ENCODE measurements at places on chromosomes 7 and 10.
A peak's percentile ranks its signal among the peaks of the same experiment; 100 is the strongest.

GRCh38 chr10:99457813-99458212, 27.4 kb upstream of the GOT1 start:
- DNase-seq = peak; percentile 25

DNA sequence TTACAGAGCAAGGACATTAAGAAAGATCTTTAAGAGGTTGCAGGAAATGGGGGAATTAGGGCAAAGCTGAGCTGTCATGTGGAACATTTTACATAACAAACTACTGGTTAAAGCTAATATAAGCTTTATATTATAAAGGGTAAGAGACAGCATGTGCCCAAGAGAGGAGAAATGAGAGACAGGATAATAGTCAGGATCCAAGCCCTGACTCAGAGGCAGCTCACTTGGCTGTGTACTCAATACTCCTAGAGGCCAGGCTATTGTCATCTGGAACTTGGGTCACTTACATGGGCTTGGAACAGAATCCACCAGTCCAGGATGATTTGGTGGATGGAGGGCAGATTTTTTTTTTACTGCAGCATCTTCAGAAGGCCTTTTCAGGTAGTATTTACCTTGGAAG, 418.6 kb upstream of the ZMIZ1 start:
- no peak for DNase-seq

GRCh38 chr10:30855131-30855530, 176.5 kb downstream of the ZNF438 start:
- no peak for DNase-seq

- DNase-seq = peak; percentile 45
These were observed 10.2 kb upstream of the SDHAF3 start for GRCh38 chr7:97107192-97107800.

- DNase-seq = no peak
These were observed 60.3 kb downstream of the ATOH7 start for GRCh38 chr10:68171539-68172080.

DNA sequence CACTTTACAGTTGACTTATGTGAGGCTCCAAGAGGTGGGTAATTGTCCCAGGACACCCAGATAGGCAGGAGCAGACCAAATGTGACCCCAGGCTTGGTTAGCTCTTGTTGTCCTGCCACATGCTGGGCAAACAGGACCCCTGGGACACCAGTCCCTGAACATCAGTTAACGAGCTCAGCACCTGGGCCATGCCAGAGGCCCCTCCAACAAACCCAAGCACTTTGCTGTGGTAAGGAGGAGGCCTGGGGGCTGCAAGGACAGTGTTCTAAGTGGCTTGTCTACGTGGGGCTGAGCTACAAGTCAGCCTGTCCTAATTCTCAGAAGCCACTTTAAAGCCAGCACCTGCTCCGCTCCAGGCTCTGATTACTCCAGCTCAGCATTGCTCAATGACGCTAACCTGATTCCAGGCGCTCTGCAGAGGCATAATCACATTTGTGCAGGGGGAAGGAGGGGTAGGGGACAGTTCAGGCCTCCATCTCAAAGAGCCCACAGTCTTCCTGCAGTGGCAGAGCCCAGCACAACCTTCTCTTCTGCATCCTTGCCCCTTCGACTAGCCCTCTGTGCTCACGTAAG, 57.2 kb downstream of the DDC start:
- DNase-seq = no peak

DNA sequence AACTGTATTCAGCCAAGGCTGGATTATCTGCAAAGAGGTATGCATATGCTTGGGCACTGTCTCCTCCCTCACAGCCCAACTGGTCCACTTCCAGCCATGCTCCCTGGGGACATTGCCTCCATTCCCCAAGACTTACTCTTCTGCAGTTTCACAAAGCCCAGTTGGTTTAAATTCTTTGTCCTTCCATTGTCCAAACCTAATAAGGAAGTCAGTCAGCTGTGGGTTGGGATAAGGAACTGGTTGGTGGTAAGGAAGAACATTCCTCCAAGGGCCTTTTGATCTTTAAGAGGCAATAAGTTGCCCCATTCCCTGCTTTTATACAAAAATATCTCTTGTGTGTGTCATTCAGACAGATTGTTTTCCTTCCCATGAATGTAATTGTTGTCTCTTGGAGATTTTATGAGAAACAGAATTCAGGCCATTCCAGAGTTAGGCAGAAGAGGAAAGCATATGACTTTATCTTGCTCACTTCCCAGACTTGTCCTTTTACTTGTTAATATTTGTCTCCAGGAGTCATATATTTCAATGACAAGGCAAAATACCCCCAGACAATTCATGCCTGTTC, 673.7 kb downstream of the SUGCT start:
- peak; percentile 97 for DNase-seq

DNA sequence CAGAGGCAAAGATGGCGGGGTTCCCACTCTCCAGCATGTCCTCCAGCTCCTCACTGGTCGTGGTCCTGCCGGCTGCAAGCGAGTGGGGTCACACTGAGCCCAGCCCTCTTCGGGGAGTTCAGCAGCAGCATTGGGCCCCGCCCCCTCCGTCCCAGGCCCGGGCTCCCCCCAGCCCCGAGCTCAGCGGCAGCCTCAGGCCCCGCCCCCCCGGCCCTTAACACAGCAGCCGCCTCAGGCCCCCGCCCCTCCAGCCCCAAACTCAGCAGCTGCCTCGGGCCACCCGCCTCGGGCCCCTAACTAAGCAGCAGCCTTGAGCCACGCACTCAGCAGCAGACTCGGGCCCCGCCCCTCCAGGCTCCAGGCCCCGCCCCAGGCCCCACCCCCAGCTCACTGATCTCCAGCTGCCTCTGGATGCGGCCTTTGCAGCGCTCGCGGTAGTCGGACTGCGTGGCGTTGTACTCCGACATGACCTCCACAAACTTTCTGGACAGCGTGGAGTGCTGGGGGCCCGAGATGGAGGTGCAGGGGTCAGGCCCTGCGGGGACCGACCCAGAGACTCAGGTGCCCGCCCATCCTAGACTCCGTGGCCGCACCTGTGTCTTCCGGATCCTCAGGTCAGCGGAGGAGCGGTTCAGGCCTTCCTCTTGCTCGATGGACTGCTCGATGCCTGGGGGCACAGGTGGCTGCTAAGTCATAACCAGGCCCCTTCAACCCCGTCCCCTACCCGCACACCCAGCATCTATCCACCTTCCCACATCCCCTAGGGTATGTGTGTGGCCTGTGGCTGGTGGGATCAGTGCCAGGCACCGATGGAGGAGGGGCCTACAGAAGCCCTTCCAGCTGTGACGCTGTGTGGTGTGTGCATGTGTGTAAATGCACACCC, 15.5 kb downstream of the STX1A start:
- peak; percentile 64 for DNase-seq

GRCh38 chr7:128003167-128003566, 28.1 kb downstream of the LRRC4 start:
- DNase-seq = no peak

- DNase-seq = no peak
These were observed 28.5 kb upstream of the CYP2C8 start for GRCh38 chr10:95097805-95098204.
